ENCODE measurements at places on chromosomes 16 and 17.

DNA sequence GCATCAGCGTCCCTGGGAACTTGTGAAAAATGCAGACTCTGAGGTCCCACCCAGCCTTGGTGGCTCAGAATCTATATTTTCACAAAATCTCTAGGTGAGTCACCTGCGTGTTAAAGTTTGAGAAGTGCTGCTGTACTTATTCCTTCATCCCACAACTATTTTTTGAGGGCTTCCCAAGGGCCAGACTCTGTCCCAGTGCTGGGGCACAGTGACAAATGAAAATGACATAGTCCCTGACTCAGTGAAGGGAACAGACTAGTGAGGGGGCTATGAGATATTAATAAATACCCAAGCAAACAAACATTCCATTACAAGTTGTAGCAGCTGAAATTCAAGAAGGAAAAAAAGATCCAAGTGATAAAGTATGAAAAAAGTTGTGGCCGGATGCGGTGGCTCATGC, 9.9 kb upstream of the EMP2 start:
- DNase-seq, result no peak

- no peak for DNase-seq
Observed at GRCh38 chr16:71628810-71629209, 2.8 kb downstream of the MARVELD3 start.

- DNase-seq, result no peak
Observed at GRCh38 chr16:67967958-67968399, 458 bp downstream of the SLC12A4 start.

GRCh38 chr16:87744750-87745514, 20.9 kb downstream of the KLHDC4 start:
- no peak for DNase-seq

GRCh38 chr17:7442142-7442541, 2.7 kb upstream of the CHRNB1 start:
- DNase-seq, result no peak

- DNase-seq, result no peak
Observed at GRCh38 chr17:17730250-17730935, 49.1 kb downstream of the RAI1 start.

GRCh38 chr17:31838636-31839225, 20.3 kb downstream of the COPRS start:
- no peak for DNase-seq

- DNase-seq, result no peak
Observed at GRCh38 chr17:49546546-49547535, 28.8 kb upstream of the NXPH3 start.

- no peak for DNase-seq
Observed at GRCh38 chr16:81397879-81398520, 46.6 kb upstream of the CMIP start.

- no peak for DNase-seq
Observed at GRCh38 chr17:79778504-79779083, 646 bp downstream of the CBX2 start.

- DNase-seq, result no peak
Observed at GRCh38 chr17:5378566-5379207, 40.8 kb downstream of the NUP88 start.

GRCh38 chr16:79509211-79509631, 91.3 kb downstream of the MAF start:
- peak; percentile 71 for DNase-seq

GRCh38 chr16:29909391-29909790, 9.1 kb downstream of the ASPHD1 start:
- no peak for DNase-seq

DNA sequence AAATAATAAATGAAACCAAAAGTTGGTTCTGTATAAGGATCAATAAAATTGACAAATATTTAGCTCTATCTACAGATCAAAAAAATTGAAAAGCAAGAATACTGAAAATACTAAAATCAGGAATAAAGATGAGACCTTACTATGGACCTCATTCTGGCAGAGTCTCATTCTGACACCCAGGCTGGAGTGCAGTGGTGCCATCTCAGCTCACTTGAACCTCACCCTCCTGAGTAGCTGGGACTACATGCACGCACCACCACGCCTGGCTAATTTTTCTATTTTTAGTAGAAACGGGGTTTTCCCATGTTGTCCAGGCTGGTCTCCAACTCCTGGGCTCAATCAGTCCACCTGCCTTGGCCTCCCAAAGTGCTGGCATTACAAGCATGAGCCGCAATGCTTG, 22.0 kb upstream of the KREMEN2 start:
- no peak for DNase-seq

GRCh38 chr17:7419819-7420610, at the start of gene SPEM1:
SPEM1 (plus strand) TSS chr17:7420324; CDS start chr17:7420385, 61 bp downstream.
- no peak for DNase-seq

GRCh38 chr17:35241520-35241919, 1.4 kb upstream of the SLFN5 start:
- DNase-seq, result no peak

DNA sequence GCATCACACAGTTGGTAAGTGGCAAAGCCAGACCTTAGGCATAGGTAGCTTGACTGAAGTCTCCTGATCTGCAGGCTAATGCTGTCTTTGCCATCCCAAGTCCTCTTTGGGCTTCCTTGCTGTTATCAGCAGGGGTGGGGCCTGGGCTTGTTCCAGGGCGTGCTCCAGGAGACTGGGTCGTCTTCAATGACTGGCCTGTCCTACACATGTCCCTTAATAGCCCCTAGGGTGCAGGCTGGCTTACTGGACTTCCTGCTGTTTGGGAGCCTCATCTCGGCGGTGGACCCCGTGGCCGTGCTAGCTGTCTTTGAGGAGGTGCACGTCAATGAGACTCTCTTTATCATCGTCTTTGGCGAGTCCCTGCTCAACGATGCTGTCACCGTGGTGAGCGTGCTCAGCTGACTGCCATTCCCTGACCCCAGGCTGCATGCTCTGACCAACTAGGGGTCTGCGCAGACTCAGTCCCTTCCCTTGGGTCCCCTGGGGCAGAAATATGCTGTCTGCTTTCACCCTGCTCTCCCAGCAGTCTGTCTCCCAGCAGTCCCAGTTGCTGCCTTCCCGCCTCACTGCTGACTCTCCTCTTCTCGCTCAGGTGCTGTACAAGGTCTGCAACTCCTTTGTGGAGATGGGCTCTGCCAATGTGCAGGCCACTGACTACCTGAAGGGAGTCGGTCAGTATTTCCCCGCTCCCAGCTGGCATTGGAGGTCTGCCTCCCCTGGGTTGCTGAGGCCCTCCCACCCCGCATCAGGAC, 6.2 kb downstream of the SLC9A5 start:
- DNase-seq, result no peak

- DNase-seq, result peak; percentile 39
Observed at GRCh38 chr17:752620-753219, 656 bp upstream of the GEMIN4 start.

- DNase-seq, result no peak
Observed at GRCh38 chr16:62363501-62363900, 327.3 kb upstream of the CDH8 start.

DNA sequence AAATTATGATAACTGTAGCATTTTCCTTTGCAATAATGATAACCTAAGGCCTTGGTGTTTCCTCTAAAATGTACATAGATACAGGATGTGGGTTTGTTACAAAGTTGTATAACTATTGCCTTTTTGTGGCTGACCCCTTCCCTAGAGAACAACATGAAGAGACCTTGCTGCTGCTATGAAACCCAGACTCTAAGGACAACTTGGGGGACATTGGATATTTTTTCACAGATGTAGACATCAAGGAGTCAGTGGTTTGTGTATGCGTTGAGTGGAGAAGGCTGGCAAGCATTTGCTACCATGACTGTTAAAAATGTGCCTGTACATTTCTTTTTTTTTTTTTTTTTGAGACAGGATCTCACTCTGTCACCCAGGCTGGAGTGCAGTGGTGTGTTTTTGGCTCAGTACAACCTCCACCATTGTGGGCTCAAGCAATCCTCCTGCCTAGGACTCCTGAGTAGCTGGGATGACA, 12.3 kb downstream of the HMOX2 start:
- DNase-seq, result no peak

- DNase-seq, result no peak
Observed at GRCh38 chr16:476039-476438, 50.6 kb downstream of the RAB11FIP3 start.

GRCh38 chr16:4801962-4802658, at the start of gene ROGDI:
ROGDI (minus strand) TSS chr16:4802633; CDS start chr16:4802571, 62 bp downstream.
- peak; percentile 56 for DNase-seq

- no peak for DNase-seq
Observed at GRCh38 chr16:35195864-35196216, 1736.4 kb downstream of the TP53TG3F start.

DNA sequence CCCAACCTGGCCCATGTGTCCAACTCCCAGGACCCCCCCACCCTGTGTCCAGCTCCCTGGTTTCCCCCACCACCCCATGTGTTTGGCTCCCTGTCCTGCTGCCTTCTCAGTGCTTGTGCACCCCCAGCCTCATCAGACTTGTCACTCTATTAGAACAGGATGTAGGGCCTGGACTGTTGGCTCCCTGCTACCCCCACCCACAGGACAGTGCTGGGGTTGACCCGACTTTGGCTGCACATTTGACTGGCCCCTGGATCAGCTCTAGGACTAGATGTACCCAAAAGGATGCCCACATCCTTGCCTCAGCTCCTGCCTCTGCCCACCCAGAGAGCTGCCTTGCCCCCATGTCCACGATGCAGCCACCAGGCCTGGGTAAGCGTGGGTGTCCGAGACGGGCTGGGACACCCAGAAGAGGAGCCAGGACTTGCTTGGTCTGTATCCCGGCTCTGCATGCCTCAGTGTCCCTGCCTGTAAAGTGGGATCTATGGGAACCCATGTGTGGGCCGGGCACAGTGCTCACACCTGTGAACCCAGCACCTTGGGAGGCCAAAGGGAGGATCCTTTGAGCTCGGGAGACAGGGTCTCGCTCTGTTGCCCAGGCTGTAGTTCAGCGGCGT, 1.5 kb upstream of the CCDC57 start:
- DNase-seq, result no peak

- DNase-seq, result no peak
Observed at GRCh38 chr17:35936063-35936462, 5.5 kb upstream of the RDM1 start.

GRCh38 chr17:7323731-7324437, 5.3 kb downstream of the NEURL4 start:
- DNase-seq, result no peak

DNA sequence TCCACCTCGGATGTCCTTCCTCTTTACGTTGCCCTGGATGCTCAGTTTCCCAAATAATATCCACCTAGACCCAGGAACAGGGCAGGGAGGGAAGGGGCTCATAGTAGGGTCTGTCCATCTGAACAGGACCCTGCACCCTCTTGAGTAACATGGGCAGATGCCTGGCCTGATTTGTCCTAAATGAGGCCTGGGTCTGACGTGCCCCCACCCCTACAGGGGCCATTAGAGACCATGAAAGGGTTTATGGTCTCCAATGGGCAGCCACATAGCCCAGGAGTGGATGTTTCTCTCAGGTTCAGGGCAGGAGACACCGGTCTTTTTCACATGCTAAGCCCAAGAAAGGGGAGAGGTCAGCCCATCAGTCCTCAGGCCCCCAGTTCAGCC, 6.8 kb downstream of the CACNG1 start:
- DNase-seq, result no peak

- DNase-seq, result no peak
Observed at GRCh38 chr17:77163511-77164280, 22.9 kb downstream of the SEC14L1 start.

DNA sequence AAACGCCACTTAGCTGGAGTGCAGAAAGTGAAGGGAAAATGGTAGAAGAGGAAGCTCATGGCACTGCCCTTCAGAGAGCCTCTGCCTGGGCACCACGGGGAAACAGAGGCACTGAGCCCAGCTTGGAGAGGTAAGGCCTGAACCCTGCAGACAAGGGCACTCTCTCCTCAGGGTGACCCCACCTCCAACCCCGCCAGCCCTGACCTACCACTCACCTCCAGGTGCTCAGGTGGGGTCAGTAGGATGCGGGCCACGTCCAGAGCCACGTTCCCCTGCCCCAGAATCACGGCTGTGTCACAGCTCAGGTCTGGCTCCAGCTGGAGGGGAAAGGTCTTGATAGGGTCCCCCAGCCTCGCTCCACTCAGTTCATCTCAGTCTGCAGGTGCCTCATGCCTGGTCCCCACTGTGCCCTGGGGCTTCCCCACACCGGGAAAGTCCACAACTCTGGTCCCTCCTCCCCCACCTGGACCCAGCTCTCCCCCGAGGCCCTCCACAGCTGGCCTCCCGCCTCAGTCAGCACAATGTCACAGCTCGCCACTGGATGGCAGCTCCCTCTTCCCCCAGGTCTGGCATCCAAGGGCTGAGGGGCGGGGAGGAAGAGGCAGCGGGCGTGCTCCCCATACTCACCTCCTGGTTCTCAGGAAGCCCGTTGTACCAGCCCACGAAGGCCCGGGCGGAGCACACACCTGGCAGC, 6.0 kb upstream of the GRIN2C start:
- DNase-seq, result no peak

DNA sequence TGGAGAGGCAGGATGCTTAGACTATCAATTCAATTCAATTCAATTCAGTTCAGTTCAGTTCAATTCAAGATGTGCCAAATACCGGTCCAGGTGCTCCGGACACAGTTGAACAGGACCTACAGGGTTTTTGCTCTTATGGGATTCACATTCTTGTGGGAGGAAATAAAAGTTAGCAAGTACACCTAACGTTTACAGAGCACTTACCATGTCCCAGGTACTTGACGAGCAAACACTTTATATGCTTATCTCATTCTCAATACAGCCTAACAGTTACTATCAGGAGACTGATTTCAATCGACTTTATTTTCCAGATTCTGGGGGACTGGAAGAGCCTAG, 467 bp upstream of the GDE1 start:
- DNase-seq, result no peak

- no peak for DNase-seq
Observed at GRCh38 chr17:5236938-5237540, 2.4 kb upstream of the SCIMP start.

- DNase-seq, result no peak
Observed at GRCh38 chr17:14826358-14826757, 438.8 kb downstream of the PMP22 start.

DNA sequence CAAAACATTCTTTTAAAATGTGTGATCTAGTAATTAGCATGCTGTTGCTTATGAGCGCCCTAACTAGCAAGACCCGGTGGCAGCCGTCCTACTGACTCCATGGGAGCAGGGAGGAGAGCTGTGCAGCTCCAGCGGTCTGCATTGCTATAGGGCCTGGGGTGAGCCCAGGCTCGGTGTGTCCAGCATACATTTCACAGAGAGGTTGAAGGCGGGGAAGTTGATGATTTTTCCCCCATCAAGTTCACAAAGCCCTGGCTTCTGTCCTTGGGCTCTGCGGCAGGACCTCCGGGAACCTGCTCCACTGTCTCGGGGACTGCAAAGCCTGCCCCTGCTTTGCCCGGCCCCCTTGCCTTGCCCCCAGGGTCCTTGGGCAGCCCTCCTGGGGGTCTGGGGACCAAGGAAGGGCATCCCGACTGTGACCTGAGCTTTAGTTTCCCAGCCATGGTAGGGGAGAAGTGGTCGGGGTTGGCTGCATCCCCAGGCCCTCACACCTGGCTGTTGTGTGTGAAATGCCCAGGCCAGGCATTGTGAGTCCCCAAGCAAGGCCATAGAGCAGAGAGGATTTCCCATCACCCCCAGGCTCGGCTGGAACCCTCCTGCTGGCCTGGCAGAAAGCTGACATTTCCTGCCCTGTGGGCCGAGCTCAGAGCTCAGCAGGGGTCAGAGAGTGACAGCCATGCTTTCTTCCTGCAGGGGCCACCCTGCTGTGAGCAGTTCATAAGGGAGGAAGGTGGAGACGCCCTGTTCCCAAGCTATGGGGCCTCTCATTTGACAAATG, 24.8 kb downstream of the KCNJ12 start:
- no peak for DNase-seq

Data from anterior cingulate cortex (tissue), 58 donors.